ENCODE measurements at places on chromosomes 13 and 19.

GRCh38 chr19:34363094-34363493, 1.9 kb upstream of the GPI start:
- no peak overlapping the region for H3K4me3 ChIP-seq
- no peak for DNase-seq
- H3K27me3 ChIP-seq = no peaks in the 10 kb centered on the region

GRCh38 chr13:90233933-90234672, 1113.4 kb upstream of the MIR17HG start:
- no peak for DNase-seq
- H3K36me3 ChIP-seq = no peaks in the 10 kb centered on the region
- no peak overlapping the region for H3K4me3 ChIP-seq
- H3K4me1 ChIP-seq = no peaks in the 10 kb centered on the region

DNA sequence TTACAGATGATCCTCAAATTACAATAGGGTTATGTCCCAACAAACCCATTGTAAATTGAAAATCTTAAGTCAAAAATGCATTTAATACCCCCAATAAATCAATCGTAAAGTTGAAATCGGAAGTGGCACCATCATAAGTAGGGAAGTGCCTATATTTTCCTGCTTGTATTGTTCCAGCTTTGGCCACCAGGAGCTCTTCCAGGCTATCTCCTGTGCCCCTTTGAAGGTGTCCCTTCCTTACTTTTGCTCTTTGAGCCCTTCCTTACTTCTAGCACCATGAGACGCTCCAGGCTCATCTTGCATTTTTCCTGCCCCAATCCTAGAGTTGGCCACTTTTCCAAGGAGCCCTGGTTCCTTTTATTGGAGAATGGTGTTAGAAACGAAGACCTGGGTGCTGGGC, 163.0 kb upstream of the TSC22D1 start:
- no peak overlapping the region for H3K27ac ChIP-seq
- no peaks in the 10 kb centered on the region for H3K4me1 ChIP-seq
- H3K36me3 ChIP-seq = no peaks in the 10 kb centered on the region
- no peaks in the 10 kb centered on the region for H3K27me3 ChIP-seq
- H3K4me3 ChIP-seq = no peak overlapping the region

GRCh38 chr13:114131583-114132418, 622 bp downstream of the RASA3 start:
- H3K4me3 ChIP-seq = peak overlapping the region; percentile 99
- peaks cover 16% of the 10 kb centered on the region for H3K36me3 ChIP-seq
- peaks cover 49% of the 10 kb centered on the region for H3K4me1 ChIP-seq
- H3K27ac ChIP-seq = peak overlapping the region; percentile 83
- no peaks in the 10 kb centered on the region for H3K27me3 ChIP-seq
- DNase-seq = no peak

- peak within 1 kb of the TSS; percentile 83 for H3K27ac ChIP-seq
- H3K27me3 ChIP-seq = no peaks in the 10 kb centered on the region
- H3K4me1 ChIP-seq = peaks cover 22% of the 10 kb centered on the region
- H3K4me3 ChIP-seq = peak within 1 kb of the TSS; percentile 68
- peaks cover 23% of the 10 kb centered on the region for H3K36me3 ChIP-seq
Measured at GRCh38 chr19:19627621-19628500, at the start of gene LPAR2. LPAR2 (minus strand) TSS chr19:19628220; CDS start chr19:19627275, 945 bp downstream.

GRCh38 chr19:38734426-38735256, 9.6 kb downstream of the CAPN12 start:
- H3K27ac ChIP-seq = peak overlapping the region; percentile 58
- no peaks in the 10 kb centered on the region for H3K27me3 ChIP-seq
- peak overlapping the region; percentile 51 for H3K4me3 ChIP-seq
- peaks cover 36% of the 10 kb centered on the region for H3K4me1 ChIP-seq
- DNase-seq = no peak
- H3K36me3 ChIP-seq = peaks cover 3% of the 10 kb centered on the region

DNA sequence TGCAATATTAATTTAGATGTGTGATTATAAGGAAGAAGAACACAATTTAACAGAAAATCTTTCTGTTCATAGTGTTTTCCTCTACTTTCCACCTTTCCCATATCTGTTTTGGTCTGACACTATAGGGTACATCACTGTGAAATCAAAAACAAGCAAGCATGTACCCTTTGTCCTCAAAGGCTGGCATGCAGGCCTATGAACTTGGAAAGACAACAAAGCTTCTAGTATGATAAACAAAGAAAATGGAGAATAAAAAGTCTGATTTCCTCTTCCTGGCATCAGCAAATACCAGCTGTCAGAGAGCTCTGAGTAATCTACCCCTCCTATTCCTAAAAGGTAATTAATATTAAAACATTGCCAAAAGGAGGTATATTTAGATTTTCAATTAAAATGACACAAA, 5.6 kb upstream of the NEK3 start:
- no peak for DNase-seq
- H3K27ac ChIP-seq = no peak overlapping the region
- peaks cover 2% of the 10 kb centered on the region for H3K4me1 ChIP-seq
- H3K36me3 ChIP-seq = peaks cover 8% of the 10 kb centered on the region

Data from effector memory CD4-positive, alpha-beta T cell (primary cell).